ENCODE measurements at places on chromosomes 7 and 10. TPM values are rescaled to one million over a fixed set of nuclear protein-coding genes. Genes with fewer than 3 reads are reported as not detected.

GRCh38 chr10:12214763-12215218 is 18.8 kb downstream of the CDC123 start:
- peak; percentile 15 for DNase-seq

Gene GJC3
- 1.00 TPM for polyA plus RNA-seq

DNA sequence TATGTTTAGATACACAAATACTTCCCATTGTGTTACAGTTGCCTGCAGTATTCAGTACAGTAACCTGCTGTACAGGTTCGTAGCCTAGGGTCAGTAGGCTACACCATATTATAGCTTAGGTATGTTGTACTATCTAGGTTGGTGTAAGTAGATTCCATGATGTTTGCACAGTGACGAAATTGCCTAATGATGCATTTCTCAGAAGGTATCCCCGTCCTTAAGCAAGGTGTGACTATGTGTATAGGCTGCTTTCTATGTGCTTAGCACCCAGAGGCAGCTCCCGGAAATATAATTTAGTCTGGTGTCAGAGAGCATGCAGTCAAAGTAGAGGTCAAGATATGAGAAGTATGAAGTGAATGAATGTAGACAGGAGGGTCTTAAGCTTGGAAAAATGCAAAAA is 9.8 kb downstream of the MAPK8 start:
- DNase-seq: no peak

Gene HOXA10
- polyA plus RNA-seq: 1.3 TPM

- DNase-seq: peak; percentile 60
These were observed 403.0 kb downstream of the THSD7A start for GRCh38 chr7:11428877-11429581.

- no peak for DNase-seq
These were observed 157.0 kb downstream of the ARID5B start for GRCh38 chr10:62058476-62058875.

Gene NODAL
- polyA plus RNA-seq: 2.6 TPM

DNA sequence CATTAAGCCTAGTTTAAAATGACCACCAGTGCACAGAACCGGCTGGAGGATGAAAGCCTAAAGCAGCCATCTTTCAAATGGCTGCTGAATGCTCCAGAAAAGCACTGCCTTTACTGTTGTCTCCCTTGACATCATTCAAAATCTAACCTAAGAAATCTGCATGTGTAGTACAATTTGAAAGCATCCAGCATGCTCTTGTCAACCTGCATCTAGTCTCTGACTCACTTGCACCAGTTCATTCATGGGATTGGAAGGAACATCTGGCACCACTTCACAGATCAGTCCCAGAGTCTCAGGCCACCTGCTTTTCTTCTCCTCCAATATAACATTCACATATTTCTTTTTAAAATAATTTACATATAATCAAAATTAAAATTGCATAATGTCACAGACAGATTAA is 76.2 kb downstream of the RNF133 start:
- no peak for DNase-seq

DNA sequence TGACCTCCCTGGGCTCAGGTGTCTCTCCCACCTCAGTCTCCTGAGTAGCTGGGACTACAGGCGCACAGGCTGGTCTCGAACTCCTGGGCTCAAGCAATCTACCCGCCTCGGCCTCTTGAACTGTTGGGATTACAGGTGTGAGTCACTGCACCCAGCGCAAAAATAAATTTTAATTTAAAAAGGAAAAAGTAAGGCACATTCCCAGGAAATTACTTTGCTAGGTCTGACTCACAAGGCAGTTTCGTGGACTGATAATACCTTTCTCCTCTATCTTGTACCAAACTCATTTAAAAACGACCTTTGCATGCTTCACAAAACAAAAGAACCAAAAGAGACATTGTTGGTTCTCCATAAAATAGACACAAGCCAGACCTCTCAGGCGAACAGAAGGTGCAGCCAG is 29.7 kb downstream of the PARP12 start:
- DNase-seq: no peak

Measured in spinal cord (tissue), 10 donors.